Left lobe of liver (tissue), 2 donors: ENCODE measurements at places on chromosomes 2 and 18. TPM values are rescaled to one million over a fixed set of nuclear protein-coding genes. Genes with fewer than 3 reads are reported as not detected.

ALKAL2 gene
- total RNA-seq: 2.5 TPM

REG3G gene
- total RNA-seq: 0.53 TPM

DNA sequence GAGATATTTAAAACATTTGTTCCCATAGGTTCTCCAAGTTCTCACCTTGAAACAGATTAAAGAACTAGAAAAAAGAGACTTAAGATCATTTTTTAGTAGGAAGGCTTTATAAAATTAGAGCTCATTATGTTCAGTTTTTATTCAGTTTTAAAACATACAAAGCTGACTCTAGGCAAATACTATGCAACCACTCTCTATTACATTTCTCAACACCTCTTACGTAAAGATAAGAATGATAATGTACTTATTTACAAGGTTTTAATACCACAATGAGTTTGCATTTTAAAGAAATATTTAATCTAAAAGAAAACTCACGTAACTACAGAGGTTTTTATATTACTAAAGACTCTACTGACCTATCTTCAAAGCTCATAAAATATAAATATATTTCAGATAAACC, 68.8 kb downstream of the TMEM131 start:
- DNase-seq: no peak

RNF125 gene
- 9.0 TPM for total RNA-seq

DNA sequence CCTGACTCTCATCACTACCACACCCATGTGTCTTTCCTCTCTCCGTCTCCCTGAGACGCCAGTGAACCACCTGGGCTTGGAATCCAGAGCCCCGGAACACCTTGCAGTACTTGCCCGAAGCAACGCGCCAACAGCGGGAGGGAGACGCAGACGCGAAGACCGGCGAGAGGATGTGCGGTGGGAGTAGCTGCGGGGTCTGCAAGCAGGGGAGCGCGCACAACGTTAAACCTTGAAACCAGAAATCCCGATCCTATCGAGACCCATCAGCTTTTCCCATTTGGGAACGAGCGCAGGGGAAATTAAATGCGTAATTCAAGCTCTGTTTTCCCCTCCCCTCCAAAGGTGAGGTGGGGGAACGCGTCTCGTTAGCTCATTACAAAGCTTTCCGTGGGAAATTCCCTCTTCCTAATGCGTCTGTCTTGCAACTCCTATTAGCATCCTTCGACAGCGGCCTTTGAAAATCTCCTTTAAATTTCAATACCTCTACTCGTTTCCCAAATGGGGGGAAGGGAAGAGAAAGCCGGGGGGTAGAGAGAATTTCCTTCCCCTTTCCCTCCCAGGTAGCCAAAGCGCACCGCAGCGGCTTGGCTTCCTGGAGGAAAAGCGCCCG, 421 bp upstream of the CNTNAP5 start:
- DNase-seq: no peak

DNA sequence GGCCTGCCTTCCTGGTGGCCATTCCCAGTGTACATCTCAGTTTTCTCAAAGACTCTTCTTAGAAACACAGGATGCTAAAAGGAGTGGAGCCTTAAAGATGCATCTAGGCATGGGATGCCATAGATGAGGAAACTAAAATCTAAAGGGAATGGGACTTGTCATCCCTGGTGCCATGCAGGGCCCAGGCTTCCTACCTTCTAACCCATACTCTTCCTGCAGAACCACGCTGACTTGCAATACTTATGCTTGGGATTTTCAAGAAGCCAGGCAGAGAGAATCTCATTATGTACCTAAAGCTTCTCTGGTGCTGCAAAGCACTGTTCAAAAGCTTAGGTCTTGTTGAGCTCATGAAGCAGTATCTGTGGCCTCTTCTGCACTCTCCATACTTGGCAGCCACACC, 329.1 kb downstream of the CYRIA start:
- DNase-seq: no peak

DNA sequence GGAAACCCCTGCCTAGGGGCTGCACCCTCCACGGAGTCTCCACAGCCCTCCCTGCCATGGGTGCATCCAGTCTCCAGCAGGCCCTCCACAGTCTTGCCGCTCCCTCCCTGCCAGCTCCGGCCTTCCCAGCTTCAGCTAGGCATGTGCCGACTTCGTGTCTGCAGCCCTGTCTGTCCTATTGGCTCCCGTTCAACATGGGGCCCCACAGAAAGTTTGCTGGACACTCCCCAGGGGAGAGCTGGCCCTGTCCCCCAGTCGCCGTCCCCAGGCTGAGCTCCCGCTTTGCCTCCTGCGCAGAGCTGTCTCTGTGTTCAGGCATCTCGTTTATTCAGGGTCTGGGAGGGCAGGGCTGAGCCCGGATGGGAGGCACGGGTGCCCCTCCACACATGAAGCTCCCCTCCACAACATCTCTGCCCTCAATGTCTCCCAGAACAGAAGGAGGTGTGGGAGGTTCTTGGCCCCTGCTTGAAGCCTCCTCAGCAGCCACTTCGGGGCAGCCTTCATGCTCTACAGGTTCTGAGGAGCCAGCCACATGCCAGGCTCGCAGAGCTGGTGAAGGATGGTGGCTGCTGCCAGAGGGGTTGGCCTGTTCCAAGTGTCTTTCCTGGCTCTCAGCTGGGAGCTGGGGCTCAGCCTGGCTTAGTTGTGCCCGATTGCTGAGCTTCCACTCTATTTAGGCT, 120.1 kb upstream of the PXDN start:
- DNase-seq: no peak

DNA sequence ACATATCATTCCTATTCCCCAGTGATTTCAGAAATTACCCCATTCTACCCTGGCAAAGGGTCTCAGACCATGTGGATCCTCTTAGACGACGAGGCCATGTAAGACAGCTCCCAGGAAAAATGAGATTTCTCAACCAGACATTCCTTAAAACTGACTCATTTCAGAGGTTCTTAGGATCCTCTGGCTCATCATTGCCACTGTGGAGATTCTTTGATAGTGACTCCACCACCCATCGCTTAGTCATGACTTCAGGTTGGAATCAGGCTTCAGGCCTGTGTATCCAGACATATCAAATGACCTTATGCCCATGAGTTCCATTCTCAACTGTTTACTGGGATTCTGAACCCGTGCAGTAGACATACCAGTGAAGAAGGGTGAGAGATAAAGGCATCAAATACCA, 245.6 kb upstream of the TCF4 start:
- no peak for DNase-seq

DNA sequence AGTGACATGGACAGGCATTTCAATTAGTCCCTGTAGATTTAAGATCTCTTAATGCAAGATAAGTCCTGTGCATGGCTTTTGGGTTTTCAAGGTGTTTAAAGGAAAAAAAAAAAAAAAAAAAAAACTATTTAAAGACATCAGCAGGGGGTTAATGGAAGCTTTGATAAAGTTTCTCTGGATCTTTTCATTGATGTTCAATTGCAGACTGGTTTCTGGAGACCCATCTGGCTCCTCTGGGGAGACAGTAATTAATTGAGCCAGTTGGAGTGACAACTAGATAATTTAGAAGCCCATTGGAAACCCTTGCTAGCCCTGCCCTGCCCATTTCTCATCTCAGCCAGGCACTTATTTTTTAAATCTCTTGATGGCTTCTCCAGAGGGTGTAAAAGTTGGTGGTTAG, 98.7 kb downstream of the EPHA4 start:
- DNase-seq: no peak

ACMSD gene
- 123 TPM for total RNA-seq

DNA sequence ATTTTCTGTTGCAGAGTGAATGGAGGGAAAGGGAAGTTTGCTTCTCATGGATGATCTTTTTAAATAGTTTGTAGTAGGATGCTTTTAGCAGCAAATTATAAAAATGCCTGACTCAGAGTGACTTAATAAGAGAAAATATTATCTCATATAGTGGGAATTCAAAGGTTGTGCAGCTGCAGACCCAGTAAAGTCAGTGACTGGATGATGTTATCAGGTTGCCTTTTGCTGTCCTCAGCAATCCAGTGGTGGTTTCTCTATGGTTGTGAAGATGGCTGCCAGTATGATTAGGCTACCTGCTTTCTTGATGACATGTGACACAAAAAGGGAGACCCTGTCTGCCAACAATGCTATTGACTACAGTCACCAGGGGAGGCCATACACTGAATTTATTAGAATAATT, 184.8 kb downstream of the DIS3L2 start:
- DNase-seq: no peak

DNA sequence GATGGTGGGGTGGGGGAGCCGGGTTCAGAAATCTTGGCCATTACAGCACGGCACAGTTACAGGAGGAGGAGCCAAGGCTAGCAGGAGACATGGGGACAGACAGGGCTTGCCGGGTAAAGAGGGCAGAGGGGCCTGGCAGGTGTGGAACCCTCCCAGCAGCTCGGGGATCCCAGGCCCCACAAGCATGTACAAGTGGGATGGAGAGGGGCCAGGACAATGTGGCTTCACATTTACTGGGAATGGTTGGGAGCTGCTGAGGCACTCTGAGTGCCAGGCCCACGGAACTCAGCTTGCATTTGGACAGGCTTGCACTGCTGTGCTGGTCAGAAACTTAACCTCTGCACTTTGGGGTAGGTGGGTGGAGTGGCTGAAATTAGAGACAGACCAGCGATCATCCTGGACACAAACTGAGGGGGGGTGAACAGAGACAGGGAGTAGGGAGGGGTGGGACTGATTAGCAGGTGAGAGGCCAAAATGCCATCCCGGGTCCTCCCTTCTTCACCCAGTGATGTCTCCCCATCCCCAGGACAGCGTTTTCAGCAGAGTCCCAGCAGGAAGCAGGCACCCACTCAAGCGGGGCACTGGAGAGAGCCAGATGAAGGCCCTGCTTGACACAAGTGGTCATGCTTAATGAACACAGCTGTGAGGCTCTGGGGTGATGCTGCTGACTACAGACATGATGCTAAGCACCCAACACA, 9.6 kb downstream of the PER2 start:
- DNase-seq: no peak

DNA sequence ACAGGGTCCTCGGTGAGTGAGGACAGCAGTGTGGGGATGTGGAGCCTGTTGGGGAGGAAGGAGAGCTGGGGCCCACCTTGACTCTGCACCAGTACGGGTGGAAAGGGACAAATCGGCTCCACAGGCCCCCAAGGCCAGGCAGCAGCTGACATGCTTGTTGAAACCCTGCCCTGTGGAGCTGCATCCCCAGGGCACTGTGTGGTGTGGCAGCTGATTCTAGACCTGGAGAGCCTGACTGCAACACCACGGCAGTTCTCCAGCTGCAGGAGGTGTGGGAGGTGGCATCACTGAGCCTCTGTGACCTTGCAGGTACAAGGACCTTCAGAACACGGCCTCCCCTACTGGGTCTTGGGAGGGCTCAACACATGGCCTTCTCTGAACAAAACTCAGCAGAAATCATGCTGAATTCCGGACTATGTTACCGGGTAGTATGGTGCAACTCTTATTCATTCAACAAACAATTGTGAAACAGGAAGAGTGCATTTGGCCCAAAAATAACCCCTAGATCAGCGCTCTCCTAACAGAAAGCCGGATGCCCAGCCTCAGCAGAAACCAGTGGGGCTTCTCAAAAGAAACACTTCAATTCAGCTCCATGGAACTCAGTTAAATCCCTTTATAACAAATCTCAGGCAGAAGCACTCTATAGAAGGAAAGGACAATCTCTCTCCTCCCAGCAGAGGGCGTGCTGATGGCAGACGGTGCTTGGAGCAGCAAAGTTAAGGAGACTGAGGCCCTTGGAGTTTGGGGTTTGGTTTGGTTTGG, 104.4 kb upstream of the SALL3 start:
- DNase-seq: no peak

AQP12B gene
- not detected for total RNA-seq

MCFD2 gene
- total RNA-seq: 161 TPM

SAG gene
- total RNA-seq: not detected

- no peak for DNase-seq
These were observed 191.5 kb upstream of the ATP5MC3 start for GRCh38 chr2:175372704-175373701.

- DNase-seq: no peak
These were observed 43.9 kb downstream of the PSD4 start for GRCh38 chr2:113217455-113218282.

CFAP221 gene
- 1.2 TPM for total RNA-seq

- DNase-seq: no peak
These were observed 462.2 kb downstream of the BCL11A start for GRCh38 chr2:60091266-60091665.

DNA sequence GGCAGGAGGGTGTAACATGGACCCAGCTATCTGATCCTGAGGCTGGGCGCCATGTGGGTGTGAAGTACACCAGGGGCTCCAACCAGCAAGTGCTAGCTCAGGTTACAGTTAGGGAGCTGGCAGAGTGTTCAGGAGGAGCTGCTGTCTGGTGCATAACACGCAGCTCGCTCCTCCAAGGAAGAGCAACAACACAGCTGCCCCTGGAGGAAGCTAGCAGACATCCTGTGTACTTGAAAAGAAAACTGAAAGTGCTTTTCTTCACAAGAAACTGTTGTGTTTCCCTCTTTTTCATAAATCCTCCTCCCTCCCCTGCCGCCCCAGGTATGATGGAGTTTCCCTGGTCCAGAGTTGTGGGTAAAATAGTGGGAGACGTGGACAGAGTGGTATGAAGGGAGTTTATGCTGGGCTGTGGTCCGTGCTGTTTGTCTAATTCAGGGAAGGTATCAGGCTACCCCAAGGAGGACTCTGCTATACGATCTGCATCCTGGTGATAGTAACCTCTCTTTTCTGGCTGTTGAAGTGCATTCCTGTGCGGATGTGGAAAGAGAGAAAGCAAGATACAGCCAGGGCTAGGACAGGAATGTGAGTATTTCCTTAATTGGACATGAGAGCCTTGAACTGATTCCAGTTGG, 6.1 kb upstream of the LBH start:
- no peak for DNase-seq

DNA sequence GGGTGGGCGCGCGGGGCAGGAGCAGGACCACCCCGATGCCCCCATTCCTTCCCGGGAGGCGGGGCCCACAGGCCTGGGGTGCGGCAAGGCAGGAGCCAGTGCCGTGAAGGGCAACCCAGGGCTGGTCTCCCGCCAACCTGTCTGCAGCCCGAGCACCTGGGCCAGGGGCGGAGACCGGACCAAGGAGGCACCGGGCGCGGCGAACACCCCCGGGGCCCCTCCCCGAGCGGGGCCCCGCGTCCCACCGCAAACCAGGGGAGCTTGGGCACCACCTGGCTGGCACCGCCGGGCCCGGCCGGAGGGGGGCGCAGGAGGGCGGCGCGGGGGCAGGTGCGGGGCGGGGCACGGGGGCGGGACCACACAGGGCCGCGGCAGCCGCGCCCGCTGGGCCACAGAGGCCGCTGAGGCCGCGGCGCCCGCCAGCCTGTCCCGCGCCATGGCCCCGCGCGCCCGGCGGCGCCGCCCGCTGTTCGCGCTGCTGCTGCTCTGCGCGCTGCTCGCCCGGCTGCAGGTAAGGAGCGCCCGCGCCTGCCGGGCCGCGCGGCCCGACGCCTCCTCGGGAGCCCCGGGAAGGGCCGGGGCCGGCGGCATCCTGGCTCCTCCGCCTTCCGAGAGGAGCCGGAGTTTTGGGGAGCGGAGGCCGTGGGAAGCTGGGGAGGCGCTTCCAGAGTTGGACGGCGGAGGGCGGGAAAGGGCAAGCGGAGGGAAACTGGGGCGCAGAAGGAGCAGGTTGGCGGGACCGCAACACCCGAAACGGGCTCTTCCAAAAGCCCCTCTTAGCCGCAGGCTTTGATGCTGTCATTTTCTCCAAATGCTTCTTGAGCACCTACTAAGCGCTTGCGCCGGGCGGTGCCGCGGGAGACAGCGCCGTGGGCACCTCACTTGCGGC, at the start of gene TNFRSF11A:
TNFRSF11A (plus strand) TSS at position 394 of the 889 bp plus-strand sequence; CDS start at position 437, 43 bp downstream.
- DNase-seq: peak; percentile 59

BUB1 gene
- total RNA-seq: 0.88 TPM
